ENCODE measurements at places on chromosomes 5 and 9. TPM values are rescaled to one million over a fixed set of nuclear protein-coding genes. Genes with fewer than 3 reads are reported as not detected.

The SLC34A3 gene
- 0.04 TPM for total RNA-seq

The ADCY2 gene
- 17.5 TPM for total RNA-seq

The PCDHGA11 gene
- 3.1 TPM for total RNA-seq

The DIRAS2 gene
- 0.93 TPM for total RNA-seq

The HABP4 gene
- 7.7 TPM for total RNA-seq

The IFNE gene
- total RNA-seq, result not detected

DNA sequence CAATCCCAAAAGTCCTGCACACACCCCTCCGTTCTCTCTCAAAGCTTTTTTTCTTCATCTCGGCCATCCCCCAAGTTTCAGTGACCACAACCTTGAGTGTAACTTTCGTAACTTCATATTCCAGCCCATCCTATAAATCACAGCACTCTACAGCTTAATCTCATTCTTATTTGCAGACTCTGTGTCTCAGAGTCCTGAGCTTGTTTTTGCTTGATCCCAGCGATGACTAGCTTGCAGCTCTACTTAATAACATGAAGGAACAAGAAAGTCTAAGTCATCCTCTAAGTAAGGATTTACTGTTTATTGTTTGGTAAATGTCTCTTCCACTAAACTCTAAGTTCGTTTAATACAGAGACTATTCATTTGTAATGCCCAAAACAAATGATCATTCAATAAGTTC, 2.6 kb upstream of the SPDL1 start:
- no peak for DNase-seq

GRCh38 chr5:116396476-116397099, 178.0 kb downstream of the SEMA6A start:
- DNase-seq, result no peak

DNA sequence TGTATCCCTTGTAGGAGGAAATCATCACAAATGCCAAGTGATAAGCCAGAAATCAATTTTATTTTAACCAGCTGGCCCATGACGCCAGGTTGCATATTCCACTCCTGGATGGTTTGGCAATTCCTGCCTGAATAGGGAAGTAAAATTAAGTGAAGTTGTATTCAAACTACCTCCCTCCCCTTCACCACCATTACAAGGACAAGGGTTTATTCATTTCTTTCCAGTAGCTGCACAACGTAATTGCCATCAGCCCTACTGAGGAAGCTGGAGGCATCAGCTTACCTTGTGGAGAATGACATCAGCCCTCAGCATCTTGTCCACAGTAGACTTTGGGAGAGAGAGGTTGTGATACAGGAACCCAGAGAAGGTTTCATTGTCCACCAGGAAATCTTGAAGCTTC, 66.6 kb downstream of the ABCA1 start:
- DNase-seq, result no peak

DNA sequence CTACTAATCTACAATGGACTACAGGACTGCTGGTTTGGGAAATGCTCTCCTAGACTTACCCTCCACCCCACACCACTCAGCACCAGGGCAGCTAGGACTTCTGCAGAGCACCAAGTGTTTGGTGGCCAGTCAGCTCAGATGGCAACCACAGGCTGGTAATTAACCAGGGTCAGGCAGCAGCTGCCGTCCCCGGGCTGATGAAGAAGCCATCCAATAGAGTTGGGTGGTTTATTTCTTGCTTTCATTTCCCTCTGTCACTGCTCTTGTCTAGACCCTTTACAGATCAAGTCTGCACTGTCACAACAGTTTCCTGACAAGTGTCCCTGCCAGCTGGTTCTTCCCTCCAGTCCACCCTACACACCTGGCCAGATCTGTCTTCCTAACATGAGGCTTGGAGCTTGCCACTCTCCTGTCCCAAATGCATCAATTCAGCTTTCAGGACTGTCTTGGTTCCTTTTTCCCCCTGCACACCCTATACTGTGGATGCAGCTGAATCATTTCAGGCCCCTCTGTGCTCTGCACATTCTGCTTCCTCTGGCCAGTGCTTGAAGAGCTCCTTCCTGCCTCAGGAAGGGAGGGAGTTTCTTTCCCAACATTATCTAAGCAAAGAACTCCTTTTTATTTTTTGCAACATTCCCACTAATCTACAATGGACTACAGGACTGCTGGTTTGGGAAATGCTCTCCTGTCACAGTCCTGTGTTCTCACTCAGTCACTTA, 30.2 kb upstream of the HSPA9 start:
- DNase-seq, result peak; percentile 26

DNA sequence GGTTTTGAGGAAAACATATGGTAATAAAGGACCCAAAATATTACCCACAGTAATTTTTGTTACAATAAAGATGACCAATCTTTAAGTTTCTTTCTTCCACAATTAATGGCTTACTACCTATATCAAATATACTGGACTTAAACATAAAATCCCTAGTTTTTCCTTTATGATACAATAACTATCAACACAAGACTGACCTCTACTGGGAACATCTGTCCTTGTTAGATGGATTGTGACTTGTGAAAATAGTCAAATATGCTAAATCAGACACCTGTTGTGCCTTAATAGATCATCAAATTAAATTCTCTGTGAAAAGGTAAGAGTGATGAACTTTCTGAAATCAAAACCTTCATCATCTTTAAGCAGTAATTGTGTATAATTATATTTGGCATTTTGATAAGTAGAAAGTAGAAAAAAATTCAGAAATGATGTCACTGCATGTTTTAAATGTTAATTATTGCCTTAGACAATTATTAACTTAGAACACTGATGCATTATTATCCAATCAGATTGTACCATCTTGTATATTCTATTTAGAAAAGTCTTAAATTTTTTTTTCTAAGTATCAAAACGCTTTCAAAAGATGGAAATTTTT, 113.6 kb downstream of the DEPDC1B start:
- DNase-seq, result peak; percentile 48

DNA sequence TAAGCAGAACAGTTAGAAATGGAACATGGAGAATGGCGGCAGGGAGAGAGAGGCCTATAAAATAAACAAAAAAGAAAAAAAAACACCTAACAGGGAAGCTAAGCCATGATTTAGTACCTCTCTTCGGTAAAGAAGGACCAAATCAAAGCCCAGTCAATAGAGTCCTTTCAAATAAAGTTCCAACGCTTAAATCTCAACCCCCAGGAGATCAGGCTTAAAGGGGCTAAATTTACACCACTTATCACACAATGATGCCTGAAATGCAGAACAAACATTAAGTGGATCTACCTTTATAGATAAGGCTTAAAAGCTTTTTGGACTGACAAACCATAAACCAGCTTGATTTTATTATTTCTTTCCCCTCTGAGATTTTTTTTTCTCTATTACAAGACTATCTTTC, 66.3 kb downstream of the PRELID2 start:
- DNase-seq, result no peak

DNA sequence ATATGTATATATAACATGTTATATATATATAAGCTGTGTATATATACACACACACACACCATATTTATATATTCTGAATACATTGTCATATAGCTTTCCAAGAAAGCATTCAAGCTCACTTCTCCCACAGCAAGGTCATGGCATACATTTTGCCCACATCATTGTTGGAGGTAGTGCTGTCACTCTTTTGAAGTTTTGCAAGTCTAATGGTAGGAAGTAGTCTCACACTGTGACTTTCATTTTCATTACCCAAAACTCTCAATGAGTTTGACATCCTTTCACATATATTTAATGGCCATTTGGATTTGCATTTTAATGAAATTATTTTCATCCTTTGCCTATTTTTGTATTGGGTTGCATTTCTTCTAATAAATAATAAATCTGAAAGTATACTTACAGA, 59.8 kb upstream of the COX7C start:
- DNase-seq, result no peak

DNA sequence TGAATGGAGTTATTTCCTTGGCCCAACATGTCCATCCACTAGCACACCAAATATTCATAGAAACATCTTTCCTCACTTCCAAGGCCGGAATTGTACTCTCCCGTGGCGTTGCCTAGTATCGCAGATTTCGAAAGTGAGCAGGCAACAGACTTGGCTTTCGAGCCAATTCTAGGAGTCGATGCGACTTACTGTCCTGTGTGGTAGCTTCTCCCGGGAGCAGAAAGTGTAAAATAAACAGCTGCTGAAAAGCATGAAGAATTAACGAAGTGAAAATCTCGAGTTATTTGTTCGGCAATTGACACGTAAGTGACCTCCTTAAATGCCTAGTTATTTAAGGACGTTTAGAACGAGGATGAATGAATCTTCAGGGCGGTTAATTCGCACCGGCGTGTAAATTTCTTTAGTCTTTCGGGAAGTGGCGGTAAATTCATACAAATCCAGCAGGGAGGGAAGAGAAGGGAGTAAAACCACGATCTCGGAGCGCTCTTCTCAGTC, 449 bp upstream of the PCSK5 start:
- DNase-seq, result peak; percentile 89

- DNase-seq, result no peak
Observed at GRCh38 chr5:160240350-160240749, 11.0 kb downstream of the FABP6 start.

GRCh38 chr5:127012916-127013315, 17.4 kb downstream of the MARCHF3 start:
- peak; percentile 69 for DNase-seq

GRCh38 chr5:13921578-13921977, 22.9 kb downstream of the DNAH5 start:
- no peak for DNase-seq

DNA sequence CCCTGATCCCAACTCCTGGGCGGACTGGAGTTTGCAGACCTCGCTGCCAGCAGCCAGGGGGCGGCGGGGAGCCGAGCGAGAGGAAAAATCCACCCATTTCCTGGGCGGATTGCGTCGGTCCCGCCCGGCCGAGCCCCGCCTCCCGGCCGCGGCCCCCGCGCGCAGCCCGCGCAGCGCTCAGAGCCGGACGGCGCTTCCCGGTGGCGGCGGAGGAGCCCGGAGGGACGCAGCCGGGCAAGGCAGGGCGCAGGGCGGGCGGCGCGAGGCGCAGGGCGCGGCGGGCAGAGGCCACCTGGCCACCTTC, at the start of gene OLFM1:
Gene OLFM1 (plus strand): TSS at position 180 of the 304 bp plus-strand sequence. CDS start 322 bp downstream, outside the sequence.
- peak; percentile 79 for DNase-seq

DNA sequence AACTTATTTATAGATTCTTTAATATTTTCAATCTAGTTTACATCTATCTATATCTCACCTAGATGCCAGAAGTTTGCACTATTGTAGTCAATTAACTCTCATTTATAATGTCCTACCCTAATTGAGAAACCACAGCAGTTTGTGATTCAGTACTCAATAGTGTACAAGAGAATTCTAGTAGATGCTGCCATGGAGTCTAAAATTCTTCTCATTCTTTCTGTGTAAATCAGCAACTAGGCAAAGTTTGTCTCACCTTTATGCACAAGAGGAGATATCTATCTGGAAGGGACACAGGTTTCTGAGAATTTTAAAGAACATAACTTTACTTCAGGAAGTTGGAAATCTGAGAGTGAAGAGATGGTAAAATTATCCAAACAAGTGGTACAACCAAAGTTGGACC, 173.0 kb upstream of the FBXL7 start:
- no peak for DNase-seq

Measured in muscle of leg (tissue), 16 donors.